ENCODE measurements at places on chromosomes 2 and 18.
A peak's percentile ranks its signal among the peaks of the same experiment; 100 is the strongest.

- DNase-seq, result no peak
Measured at GRCh38 chr2:151904807-151905206, 76.6 kb upstream of the ARL5A start.

DNA sequence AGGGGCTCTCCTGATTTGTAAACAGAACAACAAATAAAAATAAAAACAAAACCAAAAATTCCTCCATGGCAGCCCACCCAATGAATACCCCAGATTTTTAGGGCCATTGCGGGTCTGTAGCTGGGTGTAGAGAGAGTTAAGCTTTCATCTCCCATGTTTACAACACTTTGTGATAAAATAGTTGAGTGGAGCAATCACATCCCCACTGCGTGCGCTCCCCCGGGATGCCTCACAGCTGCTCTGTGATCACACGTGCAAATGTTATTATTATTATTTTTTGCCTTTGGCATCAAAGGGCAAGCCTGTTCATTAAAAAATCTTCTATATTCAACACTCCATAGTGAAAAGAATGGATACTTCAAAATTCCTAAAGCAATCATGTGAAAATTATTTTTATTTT, 118.0 kb downstream of the MBP start:
- DNase-seq, result no peak

GRCh38 chr2:40321016-40321623, 130.8 kb downstream of the SLC8A1 start:
- DNase-seq, result no peak

DNA sequence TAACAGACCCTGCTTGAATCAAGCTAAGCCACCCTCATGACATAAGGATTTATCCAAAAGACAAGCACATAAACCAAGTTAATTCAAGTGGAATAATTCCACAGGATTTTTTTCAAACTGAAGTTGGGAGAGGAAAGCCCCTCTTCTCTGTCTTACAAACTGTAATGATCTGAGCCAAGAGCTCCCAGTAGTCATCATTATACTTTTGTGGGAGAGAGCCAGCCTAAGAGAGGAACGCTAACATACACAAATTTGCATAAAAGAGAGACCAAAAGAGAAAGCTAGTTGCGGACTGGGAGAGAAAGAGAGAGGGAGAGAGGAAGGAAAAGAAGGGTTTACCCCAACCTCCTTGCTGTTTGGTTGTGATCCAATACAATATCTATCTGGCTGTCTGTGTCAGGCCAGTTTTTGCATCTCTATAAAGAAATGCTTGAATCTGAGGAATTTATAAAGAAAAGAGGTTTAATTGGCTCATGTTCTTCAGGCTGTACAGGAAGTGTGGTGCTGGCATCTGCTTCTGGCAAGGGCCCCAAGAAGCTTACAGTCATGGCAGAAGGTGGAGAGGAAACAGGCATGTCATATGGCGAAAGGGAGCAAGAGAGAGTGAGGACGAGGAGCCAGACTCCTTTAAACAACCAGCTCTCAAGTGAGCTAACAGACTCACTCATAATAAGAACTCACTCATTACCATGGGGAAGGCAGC, 20.8 kb upstream of the PUM2 start:
- no peak for DNase-seq

DNA sequence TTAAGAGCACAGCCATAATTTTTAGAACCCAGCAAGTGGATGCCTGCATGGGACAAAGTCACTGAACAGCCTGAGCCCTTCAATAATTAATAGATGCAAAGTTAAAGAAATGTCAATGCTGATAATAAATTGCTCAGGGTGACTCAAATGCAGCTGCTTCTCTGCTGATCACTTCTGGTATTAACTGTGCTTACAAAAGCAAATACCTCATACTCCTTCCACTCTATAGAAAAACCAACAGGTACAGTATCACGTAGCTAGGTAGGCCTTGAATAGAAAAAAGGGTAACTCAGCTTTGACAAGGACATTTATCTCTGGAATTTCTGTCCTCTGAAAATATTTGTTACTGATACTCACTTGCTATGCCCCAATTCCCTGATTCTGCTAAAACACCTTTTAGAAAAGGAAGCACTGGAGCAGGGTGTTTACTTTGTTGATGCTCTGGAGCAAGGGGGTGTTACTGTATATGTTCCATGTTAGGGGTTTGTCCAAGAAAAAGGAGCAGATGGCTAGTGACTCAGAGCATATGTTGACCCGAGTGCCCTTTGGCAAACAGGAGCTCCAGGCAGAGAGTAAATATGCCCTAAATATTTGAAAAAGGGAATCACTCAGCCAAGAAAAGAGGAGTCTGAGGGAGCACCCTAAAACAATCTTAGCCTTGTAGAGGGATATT, 59.1 kb upstream of the RTN4 start:
- DNase-seq, result no peak

GRCh38 chr2:159650574-159650973, 34.2 kb upstream of the BAZ2B start:
- no peak for DNase-seq

DNA sequence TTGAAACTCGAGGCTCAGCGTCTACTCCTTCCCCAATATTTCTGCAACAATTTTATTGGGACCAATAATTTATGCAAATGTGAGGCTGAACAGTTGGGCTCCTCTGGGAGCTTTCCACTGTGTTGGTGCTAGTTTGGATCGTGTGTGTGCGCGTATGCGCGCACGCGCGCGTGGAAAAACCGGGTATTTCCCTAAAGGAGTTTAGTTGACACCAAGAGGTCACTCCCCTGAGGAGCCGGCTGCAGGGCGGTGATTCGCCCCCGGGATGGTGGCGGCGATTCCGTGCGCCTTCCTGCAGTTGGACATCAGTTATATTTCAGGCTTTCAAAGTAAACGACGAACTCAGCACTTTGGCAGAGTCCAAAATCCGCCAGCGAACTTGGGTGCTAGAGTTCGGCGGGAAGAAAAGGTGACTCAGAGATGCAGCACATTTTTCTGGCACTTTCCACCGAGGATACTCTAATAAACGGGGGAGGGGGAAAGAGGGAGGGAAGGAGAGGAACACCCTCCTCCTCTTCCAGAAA, 186.5 kb upstream of the FANCL start:
- DNase-seq, result no peak

- no peak for DNase-seq
Measured at GRCh38 chr2:133821107-133821760, 253.0 kb upstream of the NCKAP5 start.

GRCh38 chr2:183057333-183057985, 19.2 kb upstream of the NCKAP1 start:
- DNase-seq, result no peak

DNA sequence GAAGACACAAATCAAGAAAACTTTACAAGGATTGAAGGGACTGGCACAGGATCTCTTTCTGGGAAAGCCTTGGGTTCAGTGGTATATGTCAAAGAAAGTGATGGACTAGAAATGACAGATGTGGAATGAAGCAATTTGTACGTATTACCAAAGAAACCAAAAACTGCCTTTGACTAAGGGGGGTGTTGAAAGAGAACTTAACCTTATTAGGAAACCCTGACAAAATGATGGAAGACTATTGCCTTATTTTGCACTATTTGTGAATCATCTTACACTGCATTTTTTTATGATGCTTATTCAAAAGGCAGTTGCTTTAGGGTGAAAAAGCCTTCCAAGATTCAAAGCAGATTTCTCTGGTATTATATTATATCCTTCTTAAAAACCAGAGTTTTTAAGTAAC, 4.0 kb downstream of the TSGA10 start:
- DNase-seq, result no peak

- no peak for DNase-seq
Measured at GRCh38 chr2:20838016-20838415, 15.1 kb upstream of the LDAH start.

GRCh38 chr18:35407871-35408481, 30.8 kb upstream of the ZNF396 start:
- DNase-seq, result peak; percentile 41

DNA sequence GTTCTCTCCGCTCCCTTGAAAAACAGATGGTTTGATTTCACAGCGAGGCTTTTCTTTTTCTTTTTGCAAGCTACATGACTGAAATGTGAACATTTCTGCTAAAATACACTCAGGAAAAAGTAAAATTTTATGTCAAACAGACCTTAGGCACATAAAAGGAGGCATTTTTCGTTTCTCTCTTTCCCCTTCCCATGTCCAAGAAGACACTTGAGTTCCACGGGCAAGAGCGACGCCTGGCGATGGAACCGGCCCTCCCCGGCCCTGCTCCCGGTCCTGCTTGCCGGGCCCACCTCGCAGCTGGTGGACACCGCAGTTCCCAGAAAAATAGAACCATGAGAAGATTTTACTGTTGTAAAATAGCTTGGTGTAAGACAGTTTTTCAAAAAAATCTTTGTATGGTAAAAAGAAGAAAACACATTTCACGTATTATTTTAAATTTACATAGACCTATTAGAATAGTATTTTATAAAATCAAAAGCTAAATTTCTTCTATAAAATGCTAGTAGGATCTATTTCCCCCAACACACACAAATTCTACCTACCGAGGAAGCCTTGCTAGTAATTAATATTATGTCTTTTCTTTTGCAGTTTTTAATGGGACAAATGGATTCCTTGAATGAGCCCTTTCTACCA, 2.3 kb upstream of the ALKAL2 start:
- DNase-seq, result peak; percentile 64

DNA sequence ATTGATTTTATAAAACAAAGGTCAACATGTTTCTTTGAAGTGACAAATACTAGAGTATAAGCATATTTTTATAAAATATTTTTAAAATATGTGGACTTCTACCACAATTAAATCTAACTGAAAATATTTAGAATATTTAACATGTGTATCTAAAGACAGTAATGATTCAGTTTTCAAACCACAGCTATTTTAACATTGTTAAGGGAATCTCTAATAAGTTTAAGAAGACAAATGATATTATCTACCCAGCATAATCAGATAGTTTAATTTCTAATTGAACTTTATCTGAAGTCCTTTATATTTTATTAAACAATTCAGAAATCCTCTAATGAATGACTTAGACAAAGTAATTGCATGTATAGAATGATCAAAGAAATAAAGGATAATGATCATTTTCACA, 96.2 kb downstream of the VWC2L start:
- no peak for DNase-seq

GRCh38 chr2:85435981-85436835, 17.7 kb downstream of the SH2D6 start:
- DNase-seq, result no peak

Measured in BE2C (cell line).